ENCODE measurements at places on chromosomes 4 and X. TPM values are rescaled to one million over a fixed set of nuclear protein-coding genes. Genes with fewer than 3 reads are reported as not detected.

CDS1 gene
- total RNA-seq = 0.78 TPM

FHIP1A gene
- total RNA-seq = 0.24 TPM

SGCB gene
- 16.8 TPM for total RNA-seq

ARMCX4 gene
- 1.1 TPM for total RNA-seq

PCDH7 gene
- total RNA-seq = 0.09 TPM

SPANXA2 gene
- total RNA-seq = not detected

HSD17B13 gene
- 0.08 TPM for total RNA-seq

PAGE1 gene
- not detected for total RNA-seq

TMEM150C gene
- total RNA-seq = 1.3 TPM

NPY1R gene
- total RNA-seq = 0.17 TPM

ITM2A gene
- not detected for total RNA-seq

SERPINA7 gene
- total RNA-seq = not detected

SSX2B gene
- total RNA-seq = not detected

NPY2R gene
- 0.02 TPM for total RNA-seq

H2AZ1 gene
- 696 TPM for total RNA-seq

DCAF8L2 gene
- total RNA-seq = not detected

NDNF gene
- not detected for total RNA-seq

MAMLD1 gene
- total RNA-seq = 9.3 TPM

CENPVL2 gene
- total RNA-seq = not detected

HSFX1 gene
- 0.49 TPM for total RNA-seq

IBSP gene
- total RNA-seq = not detected

Measured in A549 treated with CORT108297 at 1 μM for 4 hours (cell line).